ENCODE measurements at places on chromosomes 11 and 22. TPM values are rescaled to one million over a fixed set of nuclear protein-coding genes. Genes with fewer than 3 reads are reported as not detected.
A peak's percentile ranks its signal among the peaks of the same experiment; 100 is the strongest.

- H3K36me3 ChIP-seq = no peaks in the 10 kb centered on the region
- no peak overlapping the region for H3K27ac ChIP-seq
- no peak overlapping the region for H3K4me3 ChIP-seq
- no peaks in the 10 kb centered on the region for H3K4me1 ChIP-seq
These were observed 108.2 kb downstream of the SLC36A4 start for GRCh38 chr11:93089474-93090102.

MAML2 gene
- polyA plus RNA-seq = 9.3 TPM

GRCh38 chr11:10778217-10778970 lies 27.3 kb downstream of the CTR9 start:
- no peaks in the 10 kb centered on the region for H3K4me1 ChIP-seq
- DNase-seq = no peak
- H3K27ac ChIP-seq = no peak overlapping the region
- no peak overlapping the region for H3K4me3 ChIP-seq
- peaks cover 66% of the 10 kb centered on the region for H3K36me3 ChIP-seq

DNA sequence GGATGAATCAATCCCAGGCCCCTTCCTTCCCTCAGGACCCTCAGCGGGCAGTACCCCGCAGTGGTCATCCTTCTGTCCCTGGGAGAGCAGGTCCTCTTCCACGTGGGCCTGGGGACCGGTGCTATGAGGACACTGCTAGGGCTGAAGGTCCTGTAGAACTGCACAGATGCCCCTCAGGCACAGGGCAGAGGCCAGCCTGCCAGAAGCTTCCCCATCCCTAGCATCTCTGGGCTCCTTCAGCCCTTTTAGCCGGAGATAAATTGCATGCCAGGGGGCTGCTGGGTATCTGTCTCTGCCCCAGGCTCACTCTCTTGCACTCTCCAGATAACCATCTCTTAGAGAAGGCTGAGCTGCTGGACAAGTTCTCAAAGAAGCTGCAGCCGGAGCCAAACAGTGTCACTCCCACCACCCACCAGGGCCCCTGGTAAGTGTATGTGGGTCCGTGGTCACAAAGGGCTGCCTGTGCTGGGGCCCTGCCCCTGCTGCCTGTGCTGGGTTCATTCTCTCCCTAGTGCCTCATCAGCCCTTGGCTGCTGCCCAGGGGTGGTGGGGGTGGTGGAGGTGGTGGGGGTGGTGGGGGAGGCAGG lies 2.3 kb downstream of the ATG16L2 start:
- peak overlapping the region; percentile 21 for H3K27ac ChIP-seq
- H3K36me3 ChIP-seq = peaks cover 37% of the 10 kb centered on the region
- no peak overlapping the region for H3K4me3 ChIP-seq
- no peak for DNase-seq
- no peaks in the 10 kb centered on the region for H3K27me3 ChIP-seq

DNA sequence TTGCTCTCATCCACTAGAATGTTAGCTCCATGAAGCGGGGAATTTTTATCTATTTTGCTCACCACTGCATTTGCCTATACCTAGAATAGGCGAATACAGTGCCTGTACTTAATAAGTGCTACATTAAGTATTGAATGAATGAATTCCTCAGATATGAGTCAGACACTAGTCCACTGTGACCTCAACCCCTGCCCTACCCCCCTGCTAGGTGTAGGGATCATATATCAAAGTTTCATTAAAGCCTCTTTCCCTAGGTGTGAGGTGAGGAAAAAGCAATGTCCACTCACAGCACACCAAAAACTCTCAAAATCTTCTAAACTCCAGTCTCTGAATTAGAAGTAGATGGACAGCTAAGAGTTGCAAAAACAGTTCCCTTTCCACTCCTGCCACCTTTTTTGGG lies 9.8 kb upstream of the PSMA1 start:
- no peaks in the 10 kb centered on the region for H3K4me1 ChIP-seq
- DNase-seq = no peak
- no peaks in the 10 kb centered on the region for H3K27me3 ChIP-seq
- H3K27ac ChIP-seq = no peak overlapping the region
- no peaks in the 10 kb centered on the region for H3K36me3 ChIP-seq
- no peak overlapping the region for H3K4me3 ChIP-seq

DNA sequence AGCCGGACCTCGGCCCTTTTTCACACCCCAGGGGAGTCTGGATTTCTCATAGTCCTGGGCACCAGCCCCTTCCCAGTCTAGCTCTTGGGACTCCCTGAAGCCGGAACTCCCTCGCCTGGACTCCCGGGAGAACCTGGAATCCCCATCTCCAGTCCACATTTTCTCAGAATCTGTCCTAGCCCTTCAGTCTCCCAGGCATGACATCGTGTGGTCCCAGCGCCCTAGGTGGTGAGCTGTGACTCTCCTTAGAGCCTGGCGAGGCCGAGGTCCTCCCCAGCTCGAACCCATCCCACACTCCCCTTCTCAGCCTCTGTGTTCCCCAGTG lies 673 bp upstream of the DUSP18 start:
- H3K27me3 ChIP-seq = no peaks in the 10 kb centered on the region
- peaks cover 7% of the 10 kb centered on the region for H3K36me3 ChIP-seq
- H3K4me1 ChIP-seq = peaks cover 23% of the 10 kb centered on the region

RAB36 gene
- polyA plus RNA-seq = 0.61 TPM

DNA sequence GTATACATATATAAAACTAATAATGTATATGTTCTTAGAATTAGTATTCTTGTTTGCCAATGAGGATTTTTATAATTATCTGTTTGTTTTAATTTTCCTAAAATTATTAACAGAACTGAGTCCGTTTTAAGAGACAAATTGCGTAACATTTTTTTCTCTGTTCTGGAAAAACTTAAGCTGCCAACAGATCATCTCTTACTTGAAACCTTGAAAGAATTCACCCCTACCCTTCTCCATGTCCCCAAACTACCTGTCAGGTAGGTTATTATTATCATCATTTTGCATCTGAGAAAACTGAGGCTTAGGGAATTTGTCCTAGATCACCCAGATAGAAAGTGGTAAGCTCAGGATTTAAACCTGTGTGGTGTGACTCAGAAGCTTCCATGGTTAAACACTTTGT lies 14.7 kb downstream of the SLC5A4 start:
- H3K27ac ChIP-seq = no peak overlapping the region
- no peak for DNase-seq
- no peaks in the 10 kb centered on the region for H3K4me1 ChIP-seq
- peaks cover 6% of the 10 kb centered on the region for H3K27me3 ChIP-seq
- H3K36me3 ChIP-seq = no peaks in the 10 kb centered on the region

GRCh38 chr11:63608353-63609345 lies 5.6 kb downstream of the PLAAT3 start:
- H3K27ac ChIP-seq = no peak overlapping the region
- no peaks in the 10 kb centered on the region for H3K36me3 ChIP-seq
- no peak overlapping the region for H3K4me3 ChIP-seq
- peaks cover 3% of the 10 kb centered on the region for H3K4me1 ChIP-seq
- no peak for DNase-seq
- H3K27me3 ChIP-seq = no peaks in the 10 kb centered on the region

- no peaks in the 10 kb centered on the region for H3K27me3 ChIP-seq
- H3K4me1 ChIP-seq = no peaks in the 10 kb centered on the region
- no peaks in the 10 kb centered on the region for H3K36me3 ChIP-seq
- no peak overlapping the region for H3K4me3 ChIP-seq
- no peak overlapping the region for H3K27ac ChIP-seq
- DNase-seq = no peak
These were observed 14.7 kb downstream of the SULT4A1 start for GRCh38 chr22:43847376-43848289.

DNA sequence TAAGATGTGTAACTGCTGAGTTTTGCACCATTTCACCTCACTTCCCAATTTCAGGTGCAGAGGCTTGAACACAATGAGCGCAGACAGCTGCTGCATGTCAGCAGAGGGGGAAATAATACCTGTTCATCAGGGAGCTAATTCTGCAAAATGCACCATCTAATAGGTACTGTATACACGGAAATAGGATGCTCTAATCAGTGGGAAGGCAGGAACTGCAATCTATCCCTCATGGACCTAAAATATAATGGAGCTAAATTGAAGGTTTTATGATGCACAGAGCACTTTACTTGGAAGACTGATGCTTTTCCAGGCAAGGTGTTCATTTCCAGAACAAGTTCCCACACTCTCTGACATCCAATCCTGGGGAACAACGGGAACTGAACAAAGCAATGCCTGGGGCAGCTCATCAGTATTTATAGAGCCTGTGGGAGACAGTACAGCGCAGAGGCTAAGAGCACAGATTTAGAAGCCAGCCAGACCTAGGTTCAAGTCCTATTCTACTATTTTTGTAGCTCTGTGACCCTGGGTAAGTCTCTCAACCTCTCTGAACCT lies 78.5 kb downstream of the TENM4 start:
- H3K4me1 ChIP-seq = no peaks in the 10 kb centered on the region
- no peak overlapping the region for H3K4me3 ChIP-seq
- no peaks in the 10 kb centered on the region for H3K27me3 ChIP-seq
- H3K36me3 ChIP-seq = no peaks in the 10 kb centered on the region
- no peak for DNase-seq

TSGA10IP gene
- not detected for polyA plus RNA-seq

TTC36 gene
- 0.87 TPM for polyA plus RNA-seq

GRCh38 chr11:72648384-72649136 lies 25.7 kb downstream of the PDE2A start:
- H3K4me1 ChIP-seq = no peaks in the 10 kb centered on the region
- no peak overlapping the region for H3K4me3 ChIP-seq
- no peak overlapping the region for H3K27ac ChIP-seq
- H3K36me3 ChIP-seq = no peaks in the 10 kb centered on the region
- DNase-seq = no peak

ASPHD2 gene
- 3.1 TPM for polyA plus RNA-seq

DNA sequence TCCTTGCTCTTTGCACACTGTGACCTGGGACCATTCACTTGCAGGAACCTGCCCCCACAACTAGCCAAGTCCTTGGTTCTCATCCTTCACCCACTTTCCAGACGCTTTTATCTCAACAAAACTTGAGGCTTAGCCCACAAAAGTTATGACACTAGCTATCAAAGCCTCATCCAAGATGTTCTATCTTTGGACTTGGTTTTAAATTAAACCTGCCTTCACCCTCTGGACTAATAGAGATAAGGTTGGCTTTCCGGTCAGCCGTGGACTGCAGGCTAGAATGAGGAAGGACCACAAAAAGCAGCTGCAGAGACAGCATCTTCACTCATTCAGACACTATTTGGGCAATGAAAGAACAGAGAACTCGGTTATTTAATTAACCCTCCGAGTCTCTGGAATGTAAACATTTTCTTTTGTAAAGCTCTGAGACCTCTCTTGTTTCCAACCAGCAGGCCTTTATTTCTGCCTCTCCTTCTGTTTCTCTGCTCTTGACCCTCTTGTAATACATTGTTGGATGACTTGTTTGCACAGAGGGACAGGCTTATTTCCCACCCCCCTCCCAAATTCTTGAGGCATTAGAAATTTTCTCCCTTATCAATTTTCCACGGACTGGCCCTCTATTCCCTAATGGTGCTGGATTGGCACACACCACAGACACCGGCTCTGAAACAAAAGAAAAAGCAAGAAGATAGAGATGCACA lies 41.4 kb downstream of the ARL14EP start:
- H3K27ac ChIP-seq = no peak overlapping the region
- no peak for DNase-seq
- H3K27me3 ChIP-seq = no peaks in the 10 kb centered on the region

MUC2 gene
- not detected for polyA plus RNA-seq

GRCh38 chr11:117515892-117516787 lies 188.5 kb downstream of the CEP164 start:
- no peak overlapping the region for H3K27ac ChIP-seq
- no peak overlapping the region for H3K4me3 ChIP-seq
- H3K27me3 ChIP-seq = no peaks in the 10 kb centered on the region

THRSP gene
- not detected for polyA plus RNA-seq

DNA sequence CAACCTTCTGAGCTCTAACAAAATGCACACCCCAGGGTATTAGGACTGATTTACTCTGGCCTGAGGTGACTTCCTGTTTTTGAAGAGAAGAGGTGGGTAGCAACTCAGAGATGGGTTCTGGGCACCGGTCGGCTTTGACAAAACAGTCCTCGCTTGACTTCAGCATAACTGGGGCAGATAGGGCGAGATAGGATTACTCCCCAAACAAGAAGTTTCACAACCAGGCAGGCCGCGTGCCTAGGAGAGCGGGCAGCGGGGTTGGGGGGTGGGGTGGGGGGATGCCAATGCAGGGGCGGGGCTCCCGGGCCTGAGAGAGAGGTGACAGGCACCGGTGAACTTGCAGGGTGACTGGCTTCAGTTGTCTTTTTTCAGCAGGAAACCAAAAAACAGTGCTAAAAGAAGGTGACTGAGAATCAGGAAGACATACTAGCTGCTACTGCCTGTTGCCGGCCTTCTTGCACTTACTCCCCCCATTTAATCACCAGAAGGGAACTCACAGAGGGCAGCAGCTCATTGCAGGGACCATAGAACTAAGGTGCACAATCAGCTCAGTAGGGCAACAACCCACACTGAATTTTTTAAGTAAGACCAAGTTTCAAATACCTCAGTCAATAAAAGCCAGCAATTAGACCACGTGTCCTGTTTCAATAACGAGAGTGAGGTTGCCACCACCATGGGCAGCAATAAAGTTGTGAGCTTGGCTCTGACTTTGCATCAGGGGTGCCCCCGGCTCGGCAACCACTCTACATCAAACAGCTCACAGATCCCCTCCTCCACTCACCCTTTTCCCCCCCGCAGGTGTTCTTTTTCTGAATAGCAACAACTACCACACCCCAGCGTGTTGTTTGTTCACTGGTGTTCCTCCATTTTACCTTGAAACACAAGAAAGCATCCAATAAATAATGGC lies 37.2 kb upstream of the ETS1 start:
- H3K36me3 ChIP-seq = no peaks in the 10 kb centered on the region
- H3K27ac ChIP-seq = peak overlapping the region; percentile 87
- peak overlapping the region; percentile 76 for H3K4me3 ChIP-seq

Measured in CD4-positive, CD25-positive, alpha-beta regulatory T cell (primary cell).